ENCODE measurements at places on chromosomes 1 and 21. TPM values are rescaled to one million over a fixed set of nuclear protein-coding genes. Genes with fewer than 3 reads are reported as not detected.

TNFAIP8L2 gene
- total RNA-seq: 19.2 TPM

C1orf56 gene
- total RNA-seq: 1.3 TPM

FCRL6 gene
- total RNA-seq: not detected

THEMIS2 gene
- 14.2 TPM for total RNA-seq

S100A2 gene
- total RNA-seq: 3.3 TPM

DNA sequence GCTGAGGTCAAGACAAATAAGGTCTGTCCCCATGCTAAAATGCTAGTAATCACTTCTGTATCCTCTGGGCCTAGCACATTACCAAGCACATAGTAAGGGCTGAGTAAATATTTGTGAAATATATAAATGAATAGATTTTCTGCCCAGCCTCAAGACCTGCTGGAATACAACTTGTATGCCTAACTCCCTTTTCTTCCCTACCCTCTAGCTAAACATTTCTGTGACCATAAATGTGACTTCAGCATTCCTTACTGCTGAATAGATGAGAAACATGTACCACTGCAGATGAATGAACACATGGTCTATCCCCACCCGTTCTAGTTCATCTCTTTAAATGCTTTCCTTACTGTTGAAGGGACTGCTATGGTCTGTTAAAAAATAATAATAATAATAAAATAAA lies 209.0 kb upstream of the HOOK1 start:
- no peak for DNase-seq

DNA sequence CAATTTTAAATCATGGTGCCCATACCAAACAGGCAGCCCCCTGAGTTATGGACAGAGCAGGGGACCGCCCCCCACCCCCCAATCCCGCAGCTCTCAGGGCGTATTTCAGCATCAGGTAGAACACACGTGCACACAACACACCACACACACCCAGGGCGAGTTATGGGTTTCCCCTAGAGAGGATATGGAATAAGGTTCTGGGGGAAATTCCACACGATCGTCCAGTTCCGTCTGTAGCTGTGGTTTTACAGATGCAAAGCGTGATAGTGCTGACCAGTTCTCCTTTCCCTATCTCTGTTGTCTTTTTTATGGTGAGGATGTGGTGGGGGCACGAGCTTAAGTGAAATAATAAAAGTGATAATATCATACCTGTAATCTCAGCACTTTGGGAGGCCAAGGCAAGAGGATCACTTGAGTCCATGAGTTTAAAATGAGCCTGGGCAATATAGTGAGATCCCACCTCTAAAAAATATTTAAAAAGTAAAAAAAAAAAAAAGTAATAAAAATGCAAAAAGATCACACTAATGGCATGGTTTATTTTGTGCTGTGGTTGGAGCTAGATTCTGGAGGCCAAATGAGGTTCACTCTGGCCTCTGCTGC lies 25.1 kb downstream of the C2CD2 start:
- no peak for DNase-seq

GRCh38 chr1:205047764-205048231 lies 4.8 kb downstream of the CNTN2 start:
- no peak for DNase-seq

DNA sequence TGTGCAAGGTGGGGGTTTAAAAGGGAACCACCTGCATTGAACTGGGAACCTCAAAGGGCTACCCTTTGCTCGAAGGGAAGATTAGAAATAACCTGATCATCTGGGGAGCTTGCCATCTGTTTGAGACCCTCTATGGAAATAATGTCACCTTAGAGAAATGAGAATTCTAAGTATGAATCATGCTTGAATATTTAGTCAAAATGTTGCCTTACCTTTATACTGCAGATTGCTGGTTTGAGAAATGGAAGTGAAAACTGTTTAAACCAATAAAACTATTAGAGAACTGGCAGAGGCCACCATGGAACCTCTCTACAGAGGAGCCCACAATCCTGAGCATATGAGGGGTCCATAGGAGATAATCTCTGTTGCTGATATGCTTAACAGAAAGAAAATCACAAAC lies 131.2 kb upstream of the FAM78B start:
- no peak for DNase-seq

DNA sequence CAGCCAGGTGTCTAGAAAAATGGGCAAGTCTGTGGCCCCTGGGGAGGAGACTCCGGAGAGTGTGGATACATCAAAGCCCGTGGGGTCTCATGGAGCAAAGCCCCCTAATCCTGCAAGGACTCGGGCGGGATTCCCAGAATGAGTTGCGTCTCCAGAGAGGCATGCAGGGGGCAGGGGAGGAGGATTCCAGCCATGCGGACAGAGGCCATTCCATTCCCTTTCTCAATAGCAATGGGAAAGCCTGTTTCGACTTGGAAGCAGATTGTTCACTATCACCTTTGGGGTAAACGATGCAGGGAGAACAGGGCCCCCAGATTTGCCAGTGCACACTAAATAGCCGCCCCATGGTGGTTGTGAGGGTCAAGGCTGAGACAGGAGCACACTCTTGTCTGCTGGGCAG lies 15.4 kb upstream of the PRDM15 start:
- DNase-seq: no peak

All from activated CD4-positive, alpha-beta T cell treated with anti-CD3 and anti-CD28 coated beads for 36 hours (primary cell).